ENCODE measurements at places on chromosomes 1 and 21. TPM values are rescaled to one million over a fixed set of nuclear protein-coding genes. Genes with fewer than 3 reads are reported as not detected.

DNA sequence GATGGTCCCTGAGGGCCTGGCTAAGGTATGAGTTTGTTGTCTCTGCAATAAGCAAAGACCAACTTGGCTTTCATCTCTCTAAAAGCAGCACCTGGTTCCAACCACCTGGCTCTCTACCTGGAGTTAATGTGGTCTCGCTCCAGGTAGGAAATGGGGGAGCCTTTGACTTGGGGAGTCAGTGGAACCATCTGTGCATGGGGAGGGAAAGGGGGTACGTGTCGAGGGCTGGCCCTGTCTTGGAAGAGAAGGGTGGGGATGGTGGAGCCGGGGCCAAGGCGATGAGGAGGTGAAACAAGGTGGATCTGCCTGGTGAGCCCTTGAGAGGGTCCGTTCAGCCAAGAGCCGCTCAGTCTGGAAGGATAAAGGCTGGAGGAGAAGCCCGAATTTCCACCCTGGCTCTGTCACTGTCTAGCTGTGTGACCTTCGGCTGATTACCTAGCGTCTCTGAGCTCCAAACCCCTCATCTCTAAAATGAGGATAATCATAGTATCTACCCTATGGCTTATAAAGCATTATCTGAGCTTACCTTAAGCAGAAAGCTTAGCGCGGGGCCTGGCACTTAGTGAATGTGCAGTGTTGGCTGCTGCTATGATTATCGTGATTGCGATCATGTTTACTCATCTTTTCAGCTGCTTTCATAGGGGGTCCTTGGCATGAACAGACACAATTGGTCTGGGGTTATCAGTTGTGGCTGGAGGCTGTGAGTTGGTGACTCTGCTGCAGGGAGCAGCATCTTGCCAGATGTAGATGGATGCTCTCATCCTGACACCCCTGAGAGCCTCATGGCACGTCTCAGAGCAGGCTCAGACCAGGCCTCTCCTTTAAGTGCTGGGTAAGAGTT, 78.7 kb downstream of the ACTL8 start:
- H3K4me1 ChIP-seq = no peaks in the 10 kb centered on the region
- DNase-seq = no peak
- no peaks in the 10 kb centered on the region for H3K36me3 ChIP-seq
- no peak overlapping the region for H3K4me3 ChIP-seq

- H3K27ac ChIP-seq = no peak overlapping the region
- DNase-seq = no peak
- peaks cover 12% of the 10 kb centered on the region for H3K27me3 ChIP-seq
- no peaks in the 10 kb centered on the region for H3K4me1 ChIP-seq
These were observed 72.4 kb upstream of the TMEM51 start for GRCh38 chr1:15081102-15081501.

- H3K27ac ChIP-seq = no peak overlapping the region
- no peaks in the 10 kb centered on the region for H3K4me1 ChIP-seq
- H3K36me3 ChIP-seq = no peaks in the 10 kb centered on the region
- DNase-seq = no peak
- no peak overlapping the region for H3K4me3 ChIP-seq
These were observed 17.3 kb downstream of the CSF1 start for GRCh38 chr1:109927911-109928321.

DNA sequence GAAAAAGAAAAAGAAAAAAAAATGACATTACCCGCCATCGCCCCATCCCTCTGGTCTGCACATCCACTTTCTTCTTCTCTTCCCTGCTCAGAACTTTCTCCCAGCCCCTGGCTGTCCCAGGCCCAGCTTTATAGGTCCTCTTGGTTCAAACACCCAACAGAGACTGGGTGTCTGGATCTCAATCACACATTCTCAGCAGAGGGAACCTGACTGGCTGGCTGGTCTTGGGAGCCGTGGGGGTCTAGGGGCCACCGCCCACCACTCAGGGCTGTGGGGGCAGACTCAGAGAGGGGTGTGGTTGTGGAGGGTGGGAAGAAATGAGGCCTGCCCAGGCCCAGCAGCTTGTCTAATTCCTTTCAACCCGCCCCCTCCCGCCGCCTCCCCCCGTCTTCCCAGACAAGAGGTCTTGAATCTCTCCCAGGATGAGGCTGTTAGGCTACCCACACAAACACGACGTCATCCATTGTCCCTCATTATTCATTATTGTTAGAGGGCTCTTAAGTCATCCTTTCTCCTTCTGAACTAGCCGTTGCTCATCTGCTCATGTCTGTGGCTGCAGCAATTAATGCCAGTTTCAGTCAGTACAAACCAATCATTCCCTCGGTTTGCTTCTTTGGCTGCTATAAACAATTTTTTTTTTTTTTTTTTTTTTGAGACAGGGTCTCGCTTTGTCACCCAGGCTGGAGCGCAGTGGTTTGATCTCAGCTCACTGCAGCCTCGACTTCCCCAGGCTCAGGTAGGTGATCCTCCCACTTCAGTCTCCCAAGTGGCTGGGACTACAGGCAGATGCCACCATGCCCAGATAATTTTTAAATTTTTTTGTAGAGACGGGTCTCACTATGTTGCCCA, 40.6 kb upstream of the CLIC4 start:
- no peaks in the 10 kb centered on the region for H3K4me1 ChIP-seq
- H3K36me3 ChIP-seq = no peaks in the 10 kb centered on the region
- no peak for DNase-seq
- no peaks in the 10 kb centered on the region for H3K27me3 ChIP-seq
- no peak overlapping the region for H3K4me3 ChIP-seq
- H3K27ac ChIP-seq = no peak overlapping the region

GRCh38 chr1:99236756-99237155, 27.5 kb upstream of the PLPPR4 start:
- no peaks in the 10 kb centered on the region for H3K27me3 ChIP-seq
- H3K4me1 ChIP-seq = no peaks in the 10 kb centered on the region
- no peak for DNase-seq
- H3K27ac ChIP-seq = no peak overlapping the region

- no peak overlapping the region for H3K4me3 ChIP-seq
- no peaks in the 10 kb centered on the region for H3K4me1 ChIP-seq
- no peak overlapping the region for H3K27ac ChIP-seq
- no peaks in the 10 kb centered on the region for H3K36me3 ChIP-seq
- H3K27me3 ChIP-seq = no peaks in the 10 kb centered on the region
These were observed 58.9 kb downstream of the ZC3H11B start for GRCh38 chr1:219553934-219554502.

GRCh38 chr1:160217481-160218051, 12.4 kb downstream of the PEA15 start:
- H3K4me3 ChIP-seq = no peak overlapping the region
- H3K27ac ChIP-seq = no peak overlapping the region
- DNase-seq = no peak
- peaks cover 24% of the 10 kb centered on the region for H3K36me3 ChIP-seq
- H3K4me1 ChIP-seq = no peaks in the 10 kb centered on the region
- H3K27me3 ChIP-seq = no peaks in the 10 kb centered on the region

GRCh38 chr1:6922096-6922931, 137.1 kb downstream of the CAMTA1 start:
- H3K36me3 ChIP-seq = no peaks in the 10 kb centered on the region
- no peaks in the 10 kb centered on the region for H3K4me1 ChIP-seq
- no peaks in the 10 kb centered on the region for H3K27me3 ChIP-seq
- H3K27ac ChIP-seq = no peak overlapping the region
- no peak overlapping the region for H3K4me3 ChIP-seq

- no peak overlapping the region for H3K4me3 ChIP-seq
- H3K4me1 ChIP-seq = no peaks in the 10 kb centered on the region
- H3K36me3 ChIP-seq = no peaks in the 10 kb centered on the region
- no peak for DNase-seq
- no peak overlapping the region for H3K27ac ChIP-seq
- no peaks in the 10 kb centered on the region for H3K27me3 ChIP-seq
These were observed 350.3 kb upstream of the LYPLAL1 start for GRCh38 chr1:218823291-218823900.

DNA sequence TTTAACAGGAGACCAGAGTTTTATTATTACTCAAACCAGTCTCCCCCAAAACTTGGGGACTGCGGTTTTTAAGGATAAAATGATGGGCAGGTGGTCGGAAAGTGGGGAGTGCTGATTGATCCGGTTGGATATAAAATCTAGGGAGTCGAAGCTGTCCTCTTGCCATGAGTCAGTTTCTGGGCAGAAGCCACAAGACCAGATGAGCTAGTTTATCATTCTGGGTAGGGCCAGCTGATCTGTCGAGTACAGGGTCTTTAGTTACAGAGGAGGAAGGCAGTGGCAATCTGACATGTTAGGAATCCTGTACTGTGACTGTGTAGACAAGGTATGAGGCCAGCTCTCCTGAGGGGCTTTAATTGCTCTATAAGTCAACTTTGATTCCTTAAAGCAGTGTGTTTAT, 22.9 kb upstream of the FOXE3 start:
- H3K36me3 ChIP-seq = no peaks in the 10 kb centered on the region
- no peak overlapping the region for H3K27ac ChIP-seq
- no peaks in the 10 kb centered on the region for H3K4me1 ChIP-seq

DNA sequence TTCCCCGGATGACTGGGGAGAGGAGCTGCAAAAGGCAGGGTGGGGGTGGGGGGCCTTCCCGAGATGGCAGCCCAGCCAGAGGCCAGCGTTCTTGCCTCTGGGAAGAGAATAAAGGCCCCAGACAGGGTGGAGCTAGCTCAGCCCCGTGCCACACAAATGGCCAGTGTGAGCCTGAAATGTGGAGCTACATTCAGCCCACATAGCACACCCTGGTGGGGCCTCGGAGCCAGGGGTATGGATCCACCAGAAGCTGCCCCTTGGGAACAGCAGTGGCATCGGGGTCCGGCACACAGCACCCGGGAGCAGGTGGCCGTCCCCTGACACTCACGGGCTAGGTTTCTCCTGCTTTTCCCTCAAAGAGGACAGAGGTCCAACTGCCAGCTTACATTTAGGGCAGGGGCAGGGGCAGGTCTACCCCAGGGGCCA, 93.9 kb downstream of the PDE9A start:
- H3K4me1 ChIP-seq = peaks cover 31% of the 10 kb centered on the region
- H3K27me3 ChIP-seq = no peaks in the 10 kb centered on the region
- H3K27ac ChIP-seq = peak overlapping the region; percentile 86
- H3K4me3 ChIP-seq = peak overlapping the region; percentile 28
- DNase-seq = no peak

- no peak overlapping the region for H3K4me3 ChIP-seq
- no peak for DNase-seq
- no peaks in the 10 kb centered on the region for H3K4me1 ChIP-seq
- H3K27ac ChIP-seq = no peak overlapping the region
- H3K27me3 ChIP-seq = peaks cover 29% of the 10 kb centered on the region
- no peaks in the 10 kb centered on the region for H3K36me3 ChIP-seq
These were observed 6.3 kb downstream of the SLC2A7 start for GRCh38 chr1:9019896-9020295.

GRCh38 chr1:181425566-181425965, 57.8 kb upstream of the CACNA1E start:
- peaks cover 37% of the 10 kb centered on the region for H3K27me3 ChIP-seq
- no peaks in the 10 kb centered on the region for H3K4me1 ChIP-seq
- no peak overlapping the region for H3K4me3 ChIP-seq
- no peak for DNase-seq

DNA sequence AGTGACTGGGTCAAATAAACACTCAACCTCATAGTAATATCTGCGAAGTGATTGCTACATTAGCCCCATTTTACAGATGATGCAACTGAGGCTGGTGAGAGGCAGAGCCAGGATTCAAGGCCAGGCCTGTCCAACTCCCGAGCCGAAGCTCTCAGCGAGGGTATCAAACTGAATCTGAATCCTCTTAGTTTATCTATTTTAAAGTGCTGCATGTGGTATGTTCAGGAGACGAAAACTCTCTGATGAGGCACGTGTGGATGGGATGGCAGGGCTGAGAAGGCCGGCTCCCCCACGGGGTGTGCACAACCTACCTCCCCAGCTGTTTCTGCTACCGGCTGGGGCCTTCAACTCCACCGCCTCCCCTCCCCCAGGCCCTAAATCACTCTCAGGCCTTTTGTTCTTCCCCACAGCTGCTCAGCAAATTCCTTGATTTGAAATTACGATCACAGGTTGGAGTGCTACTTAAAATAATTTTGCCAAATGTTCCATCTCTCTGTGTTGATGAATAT, 171.8 kb downstream of the TOMM20 start:
- no peak overlapping the region for H3K4me3 ChIP-seq
- no peak for DNase-seq
- H3K27ac ChIP-seq = no peak overlapping the region
- H3K27me3 ChIP-seq = no peaks in the 10 kb centered on the region
- peaks cover 44% of the 10 kb centered on the region for H3K4me1 ChIP-seq

DNA sequence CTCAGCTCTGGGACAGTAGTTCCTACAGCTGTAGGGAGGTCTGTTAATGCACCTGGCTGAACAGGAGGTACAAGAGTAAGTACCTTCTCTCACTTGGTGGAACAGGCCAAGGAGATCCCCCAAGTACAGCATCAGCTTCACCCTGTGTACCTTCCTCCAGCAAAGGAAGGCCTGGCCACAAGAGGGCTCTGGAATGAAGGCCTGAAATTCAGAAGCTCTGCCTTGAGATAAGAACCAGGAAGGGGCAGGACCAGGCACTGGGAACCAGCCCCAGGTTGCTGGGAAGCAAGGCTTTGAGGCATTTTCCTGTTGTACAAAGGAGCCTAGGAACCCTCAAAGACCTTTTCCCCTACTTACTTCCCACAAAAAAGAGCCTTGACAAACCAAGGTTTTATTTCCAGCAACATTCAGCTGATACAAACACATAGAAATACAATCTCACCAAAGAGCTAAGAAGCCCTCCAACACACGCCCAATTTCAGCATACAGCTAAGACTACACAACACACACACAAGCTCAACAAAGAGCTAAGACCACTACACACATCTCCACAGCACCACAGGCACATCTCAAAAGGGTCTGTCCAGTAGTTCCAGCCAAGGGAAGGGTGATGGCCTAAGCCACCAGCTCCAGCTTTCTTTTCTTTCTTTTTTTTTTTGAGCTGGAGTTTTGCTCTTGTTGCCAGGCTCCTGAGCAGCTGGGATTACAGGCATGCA, 23.5 kb downstream of the F11R start:
- DNase-seq = peak; percentile 39
- no peak overlapping the region for H3K4me3 ChIP-seq
- H3K27me3 ChIP-seq = no peaks in the 10 kb centered on the region
- H3K4me1 ChIP-seq = peaks cover 4% of the 10 kb centered on the region

Gene CRYZL1
- total RNA-seq = 54.8 TPM

Gene TNFSF4
- total RNA-seq = 2.5 TPM

Gene SPRR1B
- not detected for total RNA-seq

Gene TRNP1
- not detected for total RNA-seq

Gene NTNG1
- not detected for total RNA-seq

Gene MAGI3
- total RNA-seq = 8.1 TPM

Gene GCSAML
- 0.85 TPM for total RNA-seq

Gene ERICH3
- not detected for total RNA-seq

Gene CNN3
- total RNA-seq = 3.7 TPM

Gene RSPH1
- 0.12 TPM for total RNA-seq

Gene MEX3A
- 0.03 TPM for total RNA-seq

Data from T-cell (primary cell).